ENCODE measurements at places on chromosomes 5 and 9.
A peak's percentile ranks its signal among the peaks of the same experiment; 100 is the strongest.

GRCh38 chr5:135599421-135600151 is 20.8 kb upstream of the CXCL14 start:
- no peak for DNase-seq

DNA sequence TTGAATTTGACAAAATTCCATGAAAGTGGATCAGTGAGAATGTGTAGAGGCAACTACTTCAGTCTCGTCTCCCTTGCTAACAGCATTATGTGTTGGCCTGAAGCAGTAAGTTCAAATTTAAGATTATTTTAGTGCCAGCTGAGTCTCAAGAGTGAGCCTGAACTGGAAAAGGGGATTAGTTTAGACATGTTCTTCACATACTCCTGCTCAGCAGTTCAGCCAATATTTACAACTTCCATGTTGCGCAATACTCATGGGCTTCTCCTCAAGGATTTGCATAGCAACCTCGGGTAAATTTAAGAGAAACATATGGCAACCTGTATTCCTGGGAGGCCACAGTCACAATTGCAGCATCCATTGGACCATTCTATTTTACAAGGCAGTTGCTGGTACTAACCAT is 553.8 kb downstream of the PTPRD start:
- DNase-seq: no peak

- DNase-seq: no peak
Measured at GRCh38 chr9:120927269-120928014, 846 bp upstream of the TRAF1 start.

GRCh38 chr5:119631660-119632059 is 2.3 kb downstream of the FAM170A start:
- no peak for DNase-seq

GRCh38 chr5:172949426-172949825 is 9.8 kb upstream of the RPL26L1 start:
- DNase-seq: no peak

DNA sequence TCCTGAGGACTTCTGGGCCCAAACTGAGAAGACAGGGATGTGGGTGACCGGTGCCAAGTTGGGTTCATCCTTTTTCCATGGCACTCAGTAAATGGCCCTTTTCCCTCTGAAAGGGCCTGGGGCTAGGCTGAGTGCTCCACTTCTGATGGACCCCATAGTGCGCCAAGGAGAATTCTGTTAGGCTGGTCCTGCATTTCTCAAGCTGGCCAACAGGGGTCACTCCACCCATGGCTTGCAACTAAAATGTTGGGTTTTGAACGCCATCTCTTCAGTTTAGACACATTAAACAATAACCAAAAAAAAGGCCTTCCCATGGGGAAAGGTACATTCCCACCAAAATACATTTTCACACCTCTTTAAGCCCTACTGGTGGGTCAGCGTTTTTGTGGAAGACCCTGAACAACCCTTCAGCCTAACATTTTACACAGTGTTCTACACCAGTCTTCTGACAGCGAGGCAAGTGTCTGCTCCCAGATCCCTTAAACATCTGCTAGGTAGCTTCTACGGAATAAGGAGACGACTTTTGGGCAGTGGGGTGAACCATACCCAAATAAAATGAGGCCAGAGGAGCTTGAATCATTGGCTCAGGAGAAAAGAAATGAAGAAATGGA is 27.3 kb downstream of the CNTFR start:
- DNase-seq: peak; percentile 38

DNA sequence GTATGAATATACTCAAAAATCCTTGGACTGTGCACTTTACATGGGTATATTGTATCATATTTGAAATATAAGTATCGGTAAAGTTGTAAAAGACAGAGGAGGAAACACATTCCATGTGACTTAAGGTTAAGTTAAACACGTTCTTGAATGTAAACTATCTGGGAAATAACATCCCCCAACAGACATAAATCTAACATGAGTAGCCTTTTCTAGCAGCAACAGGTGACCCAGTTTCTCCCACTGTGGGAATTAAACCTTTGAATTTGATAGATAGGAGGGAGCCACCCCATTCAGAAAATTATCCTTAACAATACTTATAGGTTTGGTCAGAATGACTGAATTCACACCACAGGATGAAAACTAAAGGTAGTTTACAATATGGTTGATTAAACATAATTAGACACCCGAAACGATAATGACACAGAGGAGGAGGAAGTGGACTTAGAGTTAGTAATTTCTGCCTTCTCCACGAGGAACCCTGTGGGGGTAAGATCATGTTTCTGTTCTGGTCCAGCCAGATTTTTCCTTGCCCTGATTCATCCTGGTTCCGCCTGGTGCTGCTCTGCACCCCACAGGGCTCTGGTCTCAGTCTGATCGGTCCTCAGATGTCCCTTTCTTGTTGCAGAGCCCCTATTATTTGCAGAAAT is 84.6 kb upstream of the DNAH5 start:
- no peak for DNase-seq

GRCh38 chr9:14418301-14418940 is 104.5 kb upstream of the NFIB start:
- no peak for DNase-seq

GRCh38 chr9:68507130-68507805 is 33.4 kb downstream of the TMEM252 start:
- DNase-seq: no peak

DNA sequence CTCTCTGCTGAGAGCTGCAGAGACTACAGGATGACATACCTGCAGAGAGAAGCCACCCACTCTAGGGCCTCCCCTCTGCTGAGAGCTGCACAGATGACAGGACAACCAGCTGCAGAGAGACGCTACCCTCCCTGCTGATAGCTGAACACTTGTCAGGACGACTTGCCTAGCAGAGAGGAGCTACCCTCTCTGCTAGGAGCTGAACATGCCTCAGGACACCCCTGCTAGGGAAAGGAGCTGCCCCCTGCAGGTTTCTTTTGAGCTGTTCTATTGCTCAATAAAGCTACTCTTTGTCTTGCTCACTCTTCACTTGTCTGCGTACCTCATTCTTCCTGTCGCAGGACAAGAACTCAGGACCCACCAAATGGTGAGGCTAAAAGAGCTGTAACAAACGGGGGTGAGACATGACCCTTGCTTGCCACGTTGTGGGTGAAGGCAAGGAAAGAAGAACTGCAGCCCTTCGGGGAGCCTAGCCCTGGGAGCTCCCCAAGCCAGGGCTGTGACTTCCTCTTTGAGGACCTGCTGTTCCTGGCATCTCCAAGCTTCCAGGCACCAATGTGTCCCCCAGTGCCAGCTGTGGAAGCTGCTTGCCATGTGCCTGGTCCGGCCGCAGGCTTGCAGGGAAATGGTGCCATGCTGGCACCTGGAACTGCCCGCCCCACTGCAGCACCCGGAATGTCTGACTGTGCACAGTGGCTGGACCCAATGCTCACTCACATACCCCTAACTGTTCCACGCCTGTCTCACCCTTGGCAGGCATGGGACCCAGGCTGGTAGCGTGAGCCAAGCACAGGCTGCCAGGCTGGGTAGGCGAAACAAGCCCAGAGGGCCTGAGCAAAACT is 5.1 kb upstream of the TESK1 start:
- DNase-seq: no peak

DNA sequence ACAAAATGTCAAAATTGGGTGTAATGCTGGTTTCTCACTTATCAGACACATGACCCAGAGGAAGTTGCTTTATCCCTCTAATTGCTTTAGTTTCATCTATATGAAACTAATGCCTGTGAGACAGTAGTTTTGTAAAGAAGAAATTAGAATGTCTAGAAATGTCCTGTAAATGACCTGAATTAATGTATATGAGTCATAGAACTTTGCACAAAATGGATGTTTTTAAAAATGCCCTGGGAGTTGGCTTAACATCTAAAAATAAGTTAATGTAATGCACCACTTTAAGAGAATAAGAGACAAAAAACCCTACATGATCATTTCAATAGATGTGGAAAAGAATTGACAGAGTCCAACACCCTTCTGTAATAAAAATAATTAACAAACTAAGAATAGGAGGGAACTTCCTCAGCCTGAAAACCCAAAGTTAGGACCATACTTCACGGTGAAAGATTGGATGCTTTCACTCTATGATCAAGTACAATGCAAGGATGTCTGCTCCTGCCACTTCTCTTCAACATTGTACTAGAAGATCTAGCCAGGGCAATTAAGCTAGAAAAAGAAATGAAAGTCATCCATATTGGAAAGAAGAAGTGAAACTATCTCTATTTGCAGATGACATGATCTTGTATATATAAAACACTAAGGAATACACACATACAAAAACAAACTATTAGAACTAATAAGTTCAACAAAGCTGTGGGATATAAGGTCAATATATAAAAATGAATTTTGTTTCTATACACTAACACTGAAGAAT is 117.9 kb downstream of the MELK start:
- no peak for DNase-seq

GRCh38 chr5:130400091-130400490 is 495.8 kb downstream of the CHSY3 start:
- no peak for DNase-seq

- DNase-seq: no peak
Measured at GRCh38 chr5:53089481-53089991, 20.0 kb downstream of the MOCS2 start.

GRCh38 chr9:111978616-111979015 is 82.0 kb downstream of the UGCG start:
- no peak for DNase-seq

- no peak for DNase-seq
Measured at GRCh38 chr5:61004448-61004847, 59.4 kb downstream of the NDUFAF2 start.

DNA sequence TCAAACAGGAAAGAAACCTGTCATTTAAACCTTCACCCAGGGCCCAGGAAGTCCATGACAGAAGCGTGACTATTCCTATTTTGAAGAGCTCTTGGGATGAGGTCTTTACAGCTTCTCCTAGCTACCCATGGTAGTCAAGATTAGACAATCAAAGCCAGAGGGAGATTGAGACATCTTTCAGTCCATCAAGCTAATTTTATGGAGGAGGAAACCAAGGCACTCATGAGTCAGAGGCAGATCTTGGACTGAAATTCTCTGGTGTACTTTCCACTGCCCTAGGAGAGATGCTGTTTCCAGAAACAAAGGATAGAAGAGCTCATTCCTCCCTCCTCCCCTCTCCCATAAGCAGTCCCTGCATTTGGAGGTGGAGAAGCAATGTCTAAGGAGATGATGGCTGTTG is 9.2 kb downstream of the TNFSF8 start:
- no peak for DNase-seq

GRCh38 chr9:114312513-114312875 is 10.4 kb upstream of the ORM1 start:
- no peak for DNase-seq

DNA sequence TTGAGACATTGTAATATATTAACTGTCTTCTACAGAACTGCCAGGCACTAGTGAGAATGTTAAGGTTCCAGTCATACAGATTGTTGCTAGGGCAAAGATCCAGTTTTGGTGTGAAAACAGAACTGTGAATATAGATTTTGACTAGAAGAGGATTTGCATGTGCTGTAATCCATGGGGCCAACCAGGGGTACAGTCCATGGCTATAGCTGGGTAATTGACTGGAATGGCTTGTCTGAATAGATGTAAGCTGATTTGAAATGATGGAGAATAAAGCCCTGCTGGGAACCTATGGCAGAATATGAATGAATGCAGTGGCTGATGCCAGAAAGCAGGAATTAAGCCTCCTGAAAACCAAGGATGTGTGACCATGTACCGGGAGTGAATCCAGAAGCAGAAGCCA is 748.5 kb upstream of the CDH10 start:
- no peak for DNase-seq

DNA sequence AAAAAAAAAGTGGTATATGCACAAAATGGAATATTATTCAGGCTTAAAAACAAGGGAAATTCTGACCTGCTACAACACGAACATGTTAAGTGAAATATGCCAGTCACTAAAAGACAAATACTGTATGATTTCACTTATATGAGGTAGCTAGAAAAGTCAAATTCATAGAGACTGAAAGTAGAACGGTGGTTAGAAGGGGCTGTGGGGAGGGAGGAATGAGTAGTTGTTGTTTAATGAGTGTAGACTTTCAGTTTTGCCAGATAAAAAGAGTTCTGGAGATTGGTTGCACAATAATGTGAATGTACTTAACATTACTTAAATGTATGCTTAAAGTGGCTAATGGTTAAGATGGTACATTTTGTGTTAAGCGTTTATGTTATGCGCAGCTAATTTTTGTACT is 79.5 kb upstream of the IL12B start:
- no peak for DNase-seq

DNA sequence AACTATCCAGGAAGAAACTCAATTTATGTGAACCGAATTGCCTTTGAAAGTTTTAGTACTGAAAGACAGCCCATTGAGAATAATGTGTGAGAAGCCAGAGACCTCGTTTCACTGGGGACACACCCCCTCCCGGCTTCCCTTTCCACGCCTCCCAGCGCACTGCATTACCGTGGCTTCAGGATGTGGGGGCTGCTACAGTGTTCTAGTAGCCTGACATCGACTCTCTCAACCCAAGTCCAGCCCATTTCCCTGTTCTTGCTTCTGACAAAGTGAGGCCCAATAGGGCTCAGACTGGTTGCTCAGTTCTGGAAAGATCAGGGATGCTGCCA is 3.5 kb downstream of the PAX5 start:
- no peak for DNase-seq

- DNase-seq: no peak
Measured at GRCh38 chr9:104388071-104388470, 116.0 kb upstream of the OR13F1 start.

DNA sequence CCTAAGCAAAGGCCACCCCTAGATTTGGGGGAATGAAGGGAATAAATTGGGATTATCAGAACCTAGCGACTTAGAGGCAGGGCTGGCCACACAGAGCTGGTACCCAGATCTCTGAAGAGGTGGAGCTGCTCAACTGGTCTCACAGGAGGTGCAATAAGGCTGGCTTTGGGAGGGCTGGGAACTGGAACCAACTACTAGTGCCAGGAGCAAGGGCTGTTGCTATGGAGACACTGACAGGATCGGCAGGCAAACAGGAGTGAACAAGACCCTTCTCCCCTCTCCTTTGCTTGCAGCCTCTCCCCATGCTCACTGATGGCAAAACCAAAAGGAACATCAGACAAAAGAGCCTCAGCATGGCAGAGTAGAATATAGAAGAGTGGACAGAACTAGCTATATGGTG is 17.0 kb upstream of the WHRN start:
- DNase-seq: no peak

- no peak for DNase-seq
Measured at GRCh38 chr5:128303593-128303992, 220.0 kb downstream of the SLC12A2 start.

- DNase-seq: peak; percentile 88
Measured at GRCh38 chr5:95958310-95959014, 3.2 kb downstream of the ELL2 start.
